ENCODE measurements at places on chromosomes 13 and 19. TPM values are rescaled to one million over a fixed set of nuclear protein-coding genes. Genes with fewer than 3 reads are reported as not detected.

FXYD3 gene
- not detected for total RNA-seq

DNA sequence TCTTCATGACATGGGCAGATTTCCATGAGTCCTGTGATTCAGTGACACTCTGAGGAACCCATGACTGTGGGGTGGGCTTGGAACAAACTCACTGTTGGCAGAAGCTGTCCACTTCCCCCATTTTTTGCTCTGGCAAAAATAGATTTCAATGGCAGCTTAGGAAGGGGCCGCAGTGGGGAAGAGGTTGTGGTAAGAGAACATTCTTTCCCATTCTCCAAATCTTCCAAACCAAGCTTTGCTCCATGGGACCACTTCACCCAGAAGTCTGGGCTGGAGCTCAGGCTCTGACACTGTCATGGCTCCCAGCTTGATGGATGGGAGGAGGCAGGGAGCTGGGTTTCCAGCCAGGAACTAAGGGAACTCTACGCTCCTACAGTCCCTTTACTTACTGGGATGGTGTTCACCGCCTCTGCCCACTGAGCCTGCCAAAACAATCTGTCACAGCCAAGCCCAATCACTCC, 24.9 kb upstream of the MEDAG start:
- no peak for DNase-seq

PSG4 gene
- not detected for total RNA-seq

METTL21C gene
- total RNA-seq = not detected

- DNase-seq = no peak
Observed at GRCh38 chr19:2186071-2186846, 22.5 kb downstream of the DOT1L start.

CYP4F2 gene
- not detected for total RNA-seq
